ENCODE measurements at places on chromosomes 2 and 18. TPM values are rescaled to one million over a fixed set of nuclear protein-coding genes. Genes with fewer than 3 reads are reported as not detected.

Gene DLX1
- not detected for total RNA-seq

Gene TEX51
- total RNA-seq, result not detected

Gene TRABD2A
- 0.50 TPM for total RNA-seq

Gene SPEG
- total RNA-seq, result 9.9 TPM

Gene MLPH
- 27.3 TPM for total RNA-seq

Gene ALPI
- not detected for total RNA-seq

Gene UGT1A6
- 0.27 TPM for total RNA-seq

Gene TFCP2L1
- total RNA-seq, result 5.9 TPM

Gene C1QL2
- not detected for total RNA-seq

Gene TNFRSF11A
- total RNA-seq, result 0.42 TPM

Gene PDCD1
- total RNA-seq, result not detected

Data from kidney epithelial cell (primary cell).